SJCRH30 (cell line): ENCODE measurements at places on chromosomes 4 and X.

GRCh38 chr4:26723216-26723615, 137.4 kb upstream of the STIM2 start:
- no peak overlapping the region for H3K4me3 ChIP-seq
- H3K36me3 ChIP-seq: 0 out of 2 replicates have a peak, but pooled peaks cover 3% of the 10 kb centered on the region
- no peak overlapping the region for H3K27ac ChIP-seq
- no peaks in the 10 kb centered on the region for H3K4me1 ChIP-seq

- no peak overlapping the region for H3K27ac ChIP-seq
- no peaks in the 10 kb centered on the region for H3K27me3 ChIP-seq
- no peaks in the 10 kb centered on the region for H3K4me1 ChIP-seq
- no peaks in the 10 kb centered on the region for H3K36me3 ChIP-seq
- DNase-seq: no peak
Observed at GRCh38 chr4:100708776-100709175, 191.0 kb upstream of the EMCN start.

GRCh38 chrX:109967156-109967555, 35.8 kb upstream of the TMEM164 start:
- no peaks in the 10 kb centered on the region for H3K27me3 ChIP-seq
- H3K4me1 ChIP-seq: no peaks in the 10 kb centered on the region
- no peak for DNase-seq
- no peak overlapping the region for H3K4me3 ChIP-seq
- no peak overlapping the region for H3K27ac ChIP-seq

- DNase-seq: no peak
- no peaks in the 10 kb centered on the region for H3K4me1 ChIP-seq
- no peaks in the 10 kb centered on the region for H3K36me3 ChIP-seq
- H3K27me3 ChIP-seq: no peaks in the 10 kb centered on the region
- H3K27ac ChIP-seq: no peak overlapping the region
- no peak overlapping the region for H3K4me3 ChIP-seq
Observed at GRCh38 chr4:14222377-14223029, 595.0 kb upstream of the BOD1L1 start.

GRCh38 chr4:54971474-54971950, 153.9 kb downstream of the KDR start:
- no peak overlapping the region for H3K27ac ChIP-seq
- no peaks in the 10 kb centered on the region for H3K4me1 ChIP-seq
- H3K27me3 ChIP-seq: no peaks in the 10 kb centered on the region
- H3K4me3 ChIP-seq: no peak overlapping the region
- H3K36me3 ChIP-seq: no peaks in the 10 kb centered on the region
- peak; percentile 74 for DNase-seq

DNA sequence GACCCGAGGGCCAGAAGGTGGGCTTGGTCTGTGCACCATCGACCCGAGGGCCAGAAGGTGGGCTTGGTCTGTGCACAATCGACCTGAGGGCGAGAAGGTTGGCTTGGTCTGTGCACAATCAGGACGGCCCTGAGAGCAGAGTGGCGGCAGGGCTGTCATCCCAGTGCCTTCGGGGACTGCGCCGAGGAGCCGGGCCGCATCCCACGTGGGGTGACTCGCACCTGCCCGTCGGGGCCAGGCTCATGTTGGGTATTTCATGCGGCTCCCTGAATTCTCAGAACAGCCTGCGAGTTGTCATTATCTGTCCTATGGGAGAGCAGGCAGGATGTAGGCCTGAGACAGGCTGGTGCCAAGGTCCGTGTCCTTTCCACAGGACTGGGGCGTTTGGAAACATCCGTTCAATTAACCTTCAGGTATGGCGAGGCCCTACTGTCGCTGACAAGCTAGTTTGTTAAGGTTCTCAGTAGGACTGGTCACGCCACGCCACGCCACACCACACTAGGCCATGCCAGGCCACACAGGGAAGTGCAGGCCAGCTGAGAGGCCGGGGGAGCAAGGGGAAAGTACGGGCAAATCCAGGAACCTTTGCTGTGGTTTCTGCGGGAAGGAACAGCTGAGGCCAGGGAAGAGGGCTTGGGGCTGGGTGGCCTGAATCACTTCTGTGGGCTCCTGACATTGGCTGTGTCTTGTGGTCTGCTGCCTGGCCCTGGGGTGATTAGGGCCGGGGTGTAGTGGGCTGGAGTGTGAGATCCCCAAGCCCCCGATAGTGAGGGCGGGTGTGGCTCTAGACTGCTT, 182.9 kb downstream of the AFAP1 start:
- H3K27me3 ChIP-seq: no peaks in the 10 kb centered on the region
- peak; percentile 90 for DNase-seq
- H3K36me3 ChIP-seq: no peaks in the 10 kb centered on the region; the same call in 1 of the 2 replicates
- H3K4me3 ChIP-seq: no peak overlapping the region
